ENCODE measurements at places on chromosomes 4 and X.

- H3K36me3 ChIP-seq = no peaks in the 10 kb centered on the region
- H3K27me3 ChIP-seq = peaks cover 19% of the 10 kb centered on the region
- H3K4me1 ChIP-seq = no peaks in the 10 kb centered on the region
- no peak overlapping the region for H3K4me3 ChIP-seq
These were observed 106.3 kb downstream of the RPA4 start for GRCh38 chrX:96989830-96990571.

DNA sequence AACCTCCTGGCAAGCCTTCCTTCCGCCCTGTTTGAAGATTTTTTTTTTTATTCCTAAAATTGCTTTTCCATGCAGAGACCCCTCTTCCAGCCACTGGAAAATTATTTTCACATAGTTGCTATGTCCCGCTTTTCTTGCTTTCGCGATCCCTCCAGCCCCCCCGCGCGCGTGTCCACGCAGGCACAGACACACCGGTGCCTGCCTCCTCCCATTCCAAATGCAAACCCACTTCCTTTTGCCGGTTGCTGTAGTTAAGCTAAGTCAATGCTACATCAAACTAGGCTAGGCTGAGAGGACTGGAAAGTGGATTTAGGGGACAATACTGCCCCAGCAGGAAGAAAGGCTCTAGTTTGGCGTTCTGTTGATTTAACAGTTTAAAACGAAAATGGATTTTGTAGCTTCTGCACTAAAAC lies 111.0 kb downstream of the DHX15 start:
- no peaks in the 10 kb centered on the region for H3K27me3 ChIP-seq
- peak overlapping the region; percentile 52 for H3K27ac ChIP-seq
- no peaks in the 10 kb centered on the region for H3K36me3 ChIP-seq
- H3K4me3 ChIP-seq = peak overlapping the region; percentile 48
- DNase-seq = no peak

- no peak for DNase-seq
- no peaks in the 10 kb centered on the region for H3K4me1 ChIP-seq
- no peak overlapping the region for H3K4me3 ChIP-seq
- H3K27me3 ChIP-seq = no peaks in the 10 kb centered on the region
- no peaks in the 10 kb centered on the region for H3K36me3 ChIP-seq
These were observed 20.7 kb upstream of the CSN1S1 start for GRCh38 chr4:69910016-69910782.

- H3K36me3 ChIP-seq = no peaks in the 10 kb centered on the region
- H3K4me3 ChIP-seq = no peak overlapping the region
- no peak overlapping the region for H3K27ac ChIP-seq
- H3K4me1 ChIP-seq = no peaks in the 10 kb centered on the region
These were observed 231.5 kb downstream of the PCDH18 start for GRCh38 chr4:137300776-137301175.

DNA sequence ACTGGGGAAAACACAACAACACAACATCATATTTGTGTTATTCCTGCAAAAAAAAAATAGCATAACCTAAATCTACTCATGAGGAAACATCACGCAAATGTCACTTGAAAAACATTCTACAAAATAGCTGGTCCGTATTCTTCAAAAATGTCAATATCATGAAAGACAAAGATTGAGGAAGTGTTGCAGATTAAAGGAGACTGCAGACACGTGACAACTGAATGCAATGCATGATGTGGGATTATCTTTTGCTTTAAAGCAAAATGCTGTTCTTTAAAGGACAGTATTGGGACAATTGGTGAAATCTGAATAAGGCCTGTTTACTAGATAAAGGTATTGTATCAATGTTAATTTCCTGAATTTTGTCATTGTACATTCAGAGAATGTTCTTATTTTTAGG lies 157.7 kb downstream of the SMIM20 start:
- H3K36me3 ChIP-seq = no peaks in the 10 kb centered on the region
- H3K27ac ChIP-seq = no peak overlapping the region
- no peaks in the 10 kb centered on the region for H3K4me1 ChIP-seq
- H3K27me3 ChIP-seq = no peaks in the 10 kb centered on the region
- H3K4me3 ChIP-seq = no peak overlapping the region

GRCh38 chr4:42452823-42453222 lies 55.5 kb downstream of the SHISA3 start:
- no peaks in the 10 kb centered on the region for H3K4me1 ChIP-seq
- H3K27ac ChIP-seq = no peak overlapping the region
- no peak for DNase-seq
- no peaks in the 10 kb centered on the region for H3K36me3 ChIP-seq
- H3K27me3 ChIP-seq = no peaks in the 10 kb centered on the region
- H3K4me3 ChIP-seq = no peak overlapping the region

DNA sequence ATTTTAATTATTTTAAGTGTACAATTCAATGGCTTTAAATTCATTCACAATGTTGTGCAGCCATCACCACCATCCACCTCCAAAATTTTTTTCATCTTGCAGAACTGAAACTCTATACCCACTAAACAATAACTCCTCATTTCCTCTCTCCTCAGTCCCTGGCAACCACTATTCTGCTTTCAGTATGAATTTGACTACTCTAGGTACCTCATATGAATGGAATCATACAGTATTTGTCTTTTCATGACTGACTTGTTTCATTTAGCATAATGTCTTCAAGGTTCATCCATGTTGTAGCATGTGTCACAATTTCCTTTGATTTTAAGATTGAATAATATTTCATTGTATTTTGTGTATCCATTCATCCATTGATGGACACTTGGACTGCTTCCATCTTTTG lies 46.9 kb downstream of the KIF4A start:
- peaks cover 38% of the 10 kb centered on the region for H3K27me3 ChIP-seq
- no peaks in the 10 kb centered on the region for H3K36me3 ChIP-seq
- no peak overlapping the region for H3K27ac ChIP-seq
- H3K4me3 ChIP-seq = no peak overlapping the region
